Caudate nucleus (tissue), 63 donors: ENCODE measurements at places on chromosomes 5 and 9.

- DNase-seq = no peak
These were observed 20.8 kb downstream of the DCANP1 start for GRCh38 chr5:135426102-135427082.

DNA sequence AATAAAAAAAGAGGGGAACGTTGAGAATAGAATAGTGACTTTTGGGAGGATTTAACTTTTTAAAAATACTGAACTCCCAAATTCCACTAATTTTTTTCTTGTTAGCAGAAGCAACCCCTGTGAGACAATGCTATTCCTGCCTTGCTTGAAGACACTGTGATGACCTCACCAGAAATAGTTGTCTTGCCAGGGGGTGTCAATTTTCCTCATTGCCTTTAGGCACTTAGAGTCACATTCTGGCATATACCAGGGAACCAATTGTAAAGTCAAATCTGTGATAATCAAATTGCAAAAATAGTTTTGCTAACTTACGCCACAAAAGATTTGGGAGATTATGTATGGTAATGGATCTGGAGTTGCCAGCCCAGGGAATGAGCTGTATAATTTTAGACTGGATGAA lies 42.8 kb upstream of the RPS23 start:
- DNase-seq = no peak

- no peak for DNase-seq
These were observed 35.5 kb downstream of the ADAM19 start for GRCh38 chr5:157540124-157540523.

DNA sequence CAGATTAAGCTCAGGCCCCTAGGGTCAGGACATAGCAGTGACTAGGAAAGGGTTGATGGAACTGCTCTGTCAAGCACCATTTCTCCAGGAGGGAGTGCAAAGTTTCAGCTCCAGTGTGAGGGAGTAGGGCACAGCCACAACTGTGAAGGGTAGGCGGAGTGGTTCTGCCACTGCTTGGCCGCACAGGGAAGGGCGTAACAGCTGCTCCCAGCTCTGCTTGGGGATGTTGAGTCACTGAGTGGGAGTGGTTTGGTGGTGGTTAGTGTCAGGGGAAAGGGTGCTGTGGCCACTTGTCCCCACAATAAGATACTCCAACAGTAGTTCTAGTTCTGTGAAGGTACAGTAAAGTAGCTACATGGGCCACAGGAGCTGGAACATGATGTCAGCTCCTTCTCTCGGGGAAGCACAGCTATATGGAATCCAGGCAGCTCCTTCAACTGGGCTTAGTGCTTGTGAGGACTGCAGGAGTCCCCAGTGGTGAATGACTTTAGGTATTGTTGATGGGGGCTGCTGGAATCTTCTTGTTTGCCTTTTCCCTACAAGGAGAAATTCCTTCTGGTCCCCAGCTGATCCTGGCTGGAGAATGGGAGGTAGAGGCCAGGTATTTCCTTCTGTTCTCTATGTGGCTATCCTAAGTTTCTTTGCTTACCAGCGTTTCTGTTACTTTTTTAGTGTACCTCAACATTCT lies 314.5 kb downstream of the SPATA31D1 start:
- no peak for DNase-seq

DNA sequence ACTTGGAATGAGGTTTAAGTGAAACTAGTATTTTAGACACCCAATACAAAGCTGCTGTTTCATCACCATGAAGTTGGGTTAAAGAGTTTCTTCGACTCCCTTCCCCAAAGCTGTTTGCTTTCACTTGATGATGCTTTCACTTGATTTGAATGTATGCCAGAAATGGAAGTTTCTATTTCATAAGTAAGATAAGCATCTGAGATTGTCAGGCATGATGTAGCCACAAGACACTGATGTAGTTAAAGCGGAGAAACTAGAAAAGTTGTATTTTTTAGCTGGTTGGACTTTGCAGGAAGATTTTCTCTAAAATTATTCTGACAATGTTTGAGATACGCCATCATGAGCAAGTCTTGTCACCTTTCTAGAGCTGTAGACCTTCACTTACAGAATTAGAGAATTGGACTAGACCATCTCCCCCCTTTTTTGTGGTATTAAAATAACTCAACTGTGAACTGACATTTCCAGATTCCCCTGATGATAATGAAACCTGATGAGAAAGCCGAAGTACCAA lies 20.0 kb downstream of the MOCS2 start:
- DNase-seq = no peak

- DNase-seq = no peak
These were observed 50.5 kb downstream of the NR6A1 start for GRCh38 chr9:124720429-124721108.

DNA sequence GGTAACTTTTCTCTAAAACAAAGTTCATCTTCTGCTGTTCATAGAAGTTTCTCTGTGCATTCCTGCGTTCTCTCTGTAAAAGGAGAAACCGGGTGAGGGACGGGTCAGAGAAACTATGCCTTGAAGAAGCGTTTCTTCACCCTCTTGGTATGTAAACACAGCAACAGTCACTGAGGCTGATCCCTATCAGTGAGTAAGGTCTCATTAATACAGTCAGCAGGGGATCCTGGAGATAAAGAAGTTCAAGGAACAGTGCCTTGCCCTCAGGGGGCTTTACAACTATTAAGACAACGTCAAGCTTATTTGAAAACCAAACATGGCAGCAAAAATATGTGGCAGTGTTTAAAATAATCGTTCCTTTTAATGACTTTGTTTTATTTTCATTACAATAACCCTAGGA lies 202.9 kb upstream of the IL12B start:
- DNase-seq = no peak

DNA sequence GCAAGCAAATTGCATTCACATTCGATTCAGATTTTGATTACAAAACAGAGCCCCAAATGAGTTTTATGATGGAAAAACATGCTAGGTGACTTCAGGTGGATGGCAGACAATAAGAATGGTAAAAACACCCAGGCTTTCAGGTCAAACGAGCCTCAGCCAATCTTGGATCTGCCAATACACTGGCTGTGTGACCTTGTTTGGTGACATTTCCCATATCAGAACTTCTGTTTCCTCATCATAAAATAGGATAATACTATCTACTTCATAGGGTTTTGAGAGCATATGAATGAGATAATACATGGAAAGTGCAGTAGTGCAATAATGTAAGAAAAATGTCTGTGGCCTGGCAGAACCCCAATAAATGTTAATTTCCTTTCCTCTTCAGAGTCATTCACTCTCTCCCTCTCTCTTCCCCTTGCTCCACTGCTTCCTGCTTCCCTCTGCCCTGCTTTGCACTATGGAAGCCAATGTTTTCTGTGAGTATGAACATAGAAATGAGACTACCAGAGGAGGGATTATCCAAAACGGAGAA lies 54.7 kb downstream of the SH3RF2 start:
- DNase-seq = no peak

DNA sequence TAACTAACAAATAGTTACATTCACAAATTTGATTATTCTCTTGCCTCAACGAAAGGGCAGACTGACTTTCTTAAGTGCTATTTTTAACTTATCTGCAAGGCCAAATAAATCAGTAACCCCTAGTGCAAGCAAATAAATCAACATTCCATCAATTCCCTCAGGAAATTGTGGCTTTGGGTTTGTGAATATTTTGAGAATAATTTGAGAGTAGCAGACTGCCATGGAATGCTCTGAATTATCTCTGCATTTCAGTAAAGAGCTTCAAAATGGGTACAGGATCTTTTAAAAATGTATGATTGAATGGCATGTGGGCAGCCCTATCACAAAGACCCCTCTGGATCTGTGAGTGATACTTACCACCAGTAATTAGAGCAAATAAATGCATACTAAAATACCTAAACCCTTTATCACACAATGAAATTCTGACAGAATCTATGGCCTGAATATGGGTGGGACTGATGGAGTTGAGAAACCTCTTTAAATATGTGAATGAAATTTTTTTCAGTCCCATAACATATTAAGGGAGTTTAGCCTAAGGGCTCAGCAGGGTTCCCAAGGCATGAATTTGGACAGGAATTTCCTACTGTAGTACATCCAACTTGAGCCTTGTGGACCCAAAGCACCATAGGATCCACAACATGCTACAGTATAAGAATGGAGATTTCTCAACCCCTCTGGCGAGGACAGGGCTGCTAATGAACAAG lies 92.5 kb upstream of the ITGA2 start:
- no peak for DNase-seq

DNA sequence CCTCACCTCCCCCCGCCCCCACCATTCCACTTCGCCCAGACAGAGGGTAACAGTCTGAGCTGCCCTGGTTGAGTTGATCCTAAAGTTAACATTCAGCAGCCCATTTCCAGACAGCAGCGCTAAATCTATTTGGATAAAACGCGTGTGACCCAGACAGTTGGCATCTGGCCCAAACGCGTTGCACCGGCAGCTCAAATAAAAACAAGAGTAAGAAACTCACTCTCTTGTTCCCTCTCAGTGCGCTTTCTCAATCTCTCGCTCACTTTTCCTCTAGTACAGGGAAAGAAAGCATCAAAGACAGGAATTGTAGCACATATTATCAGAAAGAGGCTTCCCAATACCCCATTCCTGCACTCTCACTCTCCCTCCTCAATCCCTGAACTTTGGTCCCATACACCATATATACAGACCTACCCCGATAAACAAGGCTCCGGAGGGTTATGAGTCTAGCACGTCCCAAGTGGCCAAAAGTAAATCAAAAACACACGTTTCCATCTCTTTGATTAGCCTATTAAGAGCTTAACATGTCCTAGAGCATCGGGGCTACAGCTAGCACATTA lies 1.3 kb downstream of the ADAMTS6 start:
- DNase-seq = peak; percentile 29

- DNase-seq = no peak
These were observed 21.4 kb upstream of the SPARC start for GRCh38 chr5:151708126-151708525.

DNA sequence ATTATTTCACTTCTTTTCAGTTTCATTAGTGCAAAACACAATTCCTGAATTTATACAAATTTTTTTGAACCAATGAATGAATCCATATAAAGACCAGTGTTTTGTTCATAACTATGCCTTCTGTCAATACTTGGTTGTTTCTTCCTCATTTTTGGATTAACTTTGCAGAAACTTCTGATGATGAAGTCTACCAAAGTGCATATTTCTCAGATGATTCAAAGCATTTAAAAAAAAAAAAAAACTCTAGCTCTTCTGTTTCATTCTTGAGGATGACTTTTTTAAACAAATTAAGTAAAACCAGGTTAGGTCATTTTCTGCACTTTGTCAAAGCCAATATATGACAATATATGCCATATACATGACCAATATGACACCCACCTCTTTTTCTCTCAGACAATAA lies 92.6 kb downstream of the CHSY3 start:
- no peak for DNase-seq

DNA sequence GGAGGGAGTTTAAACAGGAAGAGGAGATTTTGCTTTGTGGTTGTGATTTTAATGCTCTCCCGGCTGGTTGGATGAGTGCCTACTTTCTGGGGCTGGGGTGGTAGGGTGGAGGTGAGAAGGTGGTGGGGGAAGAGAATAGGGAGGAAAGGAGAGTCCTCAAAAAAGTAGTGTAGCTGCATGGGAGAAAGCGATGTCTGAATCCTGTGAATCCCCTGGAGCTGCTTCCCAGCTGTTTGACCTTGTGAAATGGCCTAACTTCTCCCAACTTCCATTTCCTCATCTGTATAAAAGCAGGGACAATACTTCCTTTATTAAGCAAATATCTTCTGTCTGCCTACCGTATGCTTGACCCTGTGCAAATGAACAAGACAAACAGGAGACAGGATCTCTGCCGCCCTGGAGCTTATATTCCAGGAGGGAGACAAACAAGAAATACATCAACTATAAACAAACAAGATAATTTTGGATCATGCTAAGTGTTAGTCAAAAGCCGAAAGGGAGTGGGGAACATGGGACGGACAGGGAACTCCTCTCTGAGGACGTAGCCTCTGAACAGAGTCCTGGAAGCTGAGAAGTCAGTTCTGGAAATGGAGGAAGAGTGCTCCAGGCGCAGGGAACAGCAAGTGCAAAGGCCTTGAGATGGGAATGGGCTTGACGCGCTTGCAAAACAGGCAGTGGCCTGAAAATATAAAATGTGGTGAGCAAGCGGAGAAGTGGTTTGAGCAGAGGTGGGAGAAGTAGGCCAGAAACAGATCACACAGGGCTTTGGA lies 103.5 kb downstream of the SPRY4 start:
- DNase-seq = no peak

GRCh38 chr9:87827341-87827740 lies 55.3 kb upstream of the SPATA31E1 start:
- no peak for DNase-seq

GRCh38 chr5:175671013-175671412 lies 13.1 kb downstream of the HRH2 start:
- no peak for DNase-seq

DNA sequence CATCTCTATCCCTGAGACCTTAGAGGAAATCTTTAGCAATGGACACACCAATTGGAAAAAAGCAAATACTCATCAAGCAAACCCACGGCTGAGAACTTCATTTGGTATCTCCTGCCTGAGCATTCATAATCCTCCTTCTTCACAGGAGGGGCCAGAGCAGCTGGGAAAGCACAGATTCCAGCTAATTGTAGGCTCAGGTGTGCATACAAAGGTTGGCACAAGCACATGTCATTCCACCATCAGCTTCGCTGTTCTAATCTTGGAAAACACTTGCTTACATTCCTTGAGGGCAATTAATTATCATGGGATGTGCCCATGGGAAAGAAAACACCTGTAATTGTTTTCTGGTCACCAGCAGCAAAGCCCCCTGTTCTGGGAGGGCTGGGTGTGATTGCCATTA lies 376.6 kb downstream of the SPOCK1 start:
- no peak for DNase-seq

GRCh38 chr5:124238350-124238749 lies 508.1 kb downstream of the ZNF608 start:
- no peak for DNase-seq

- no peak for DNase-seq
These were observed 343 bp downstream of the KIAA0825 start for GRCh38 chr5:94618029-94618492.
